DMS53 (cell line): ENCODE measurements at places on chromosomes 5 and 9.

DNA sequence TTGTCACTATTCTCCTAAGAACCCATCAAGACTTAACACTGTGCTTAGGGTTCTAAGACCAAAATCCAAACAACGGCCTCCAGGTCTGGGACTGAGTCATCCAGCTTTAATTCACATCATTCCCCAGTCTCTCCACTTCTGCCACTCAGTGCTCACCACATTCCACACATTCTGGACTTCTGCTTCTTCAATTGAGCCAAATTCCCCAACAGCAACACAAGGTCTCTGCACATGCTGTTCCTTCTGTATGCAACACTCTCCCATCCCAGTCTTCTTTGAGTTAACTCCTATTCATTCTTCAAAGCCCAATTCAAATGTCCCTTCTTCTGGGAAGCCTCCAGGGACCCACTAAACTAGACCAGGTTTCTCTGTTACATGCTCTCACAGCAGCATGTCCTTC lies 97.8 kb downstream of the GPR21 start:
- no peak for DNase-seq

- no peak for DNase-seq
Measured at GRCh38 chr5:14109041-14109747, 33.9 kb upstream of the TRIO start.

DNA sequence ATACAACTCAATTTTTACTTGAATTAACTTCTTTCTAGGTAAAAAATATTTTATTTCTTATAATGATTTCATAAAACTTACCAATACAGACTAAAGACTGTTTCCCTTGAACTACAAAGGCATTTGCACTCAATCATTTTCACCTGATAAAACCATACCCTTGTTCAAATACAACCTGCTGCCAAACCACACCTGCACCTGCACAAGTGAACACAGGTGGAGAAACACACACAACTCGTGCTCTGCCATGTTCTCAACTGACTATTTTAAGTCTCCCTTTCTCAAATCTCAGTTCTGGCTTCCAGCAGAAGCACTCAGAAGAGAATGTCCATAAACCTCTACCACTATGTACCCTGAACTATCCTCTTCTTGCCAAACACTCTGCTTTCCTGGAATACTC lies 1892.1 kb downstream of the MAT2B start:
- no peak for DNase-seq

- peak; percentile 6 for DNase-seq
Measured at GRCh38 chr9:3848445-3849114, 322.8 kb upstream of the RFX3 start.

GRCh38 chr5:38378579-38378978 lies 120.2 kb downstream of the EGFLAM start:
- no peak for DNase-seq

GRCh38 chr5:76622973-76623596 lies at the start of gene F2RL2:
F2RL2 (minus strand) TSS chr5:76623403; CDS start chr5:76623230, 173 bp downstream.
- peak; percentile 68 for DNase-seq

DNA sequence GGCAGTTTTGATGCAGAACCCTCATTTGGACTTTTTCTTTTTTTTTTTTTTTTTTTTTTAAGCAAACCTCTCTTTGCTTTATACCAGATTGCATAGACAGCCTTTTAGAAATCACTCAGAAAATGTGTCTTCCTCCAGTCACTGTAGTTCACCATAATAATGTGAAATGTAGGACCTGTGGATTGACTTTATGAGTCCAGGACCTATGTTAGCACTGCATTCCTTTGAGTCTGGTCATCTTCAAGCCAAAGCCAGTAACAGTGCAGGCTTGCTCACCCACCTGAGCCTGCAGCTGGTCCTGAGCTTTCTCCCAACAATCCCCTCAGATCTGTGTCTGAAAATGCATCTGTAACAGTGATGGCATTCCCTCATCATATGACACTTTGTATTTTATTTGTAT lies 110.7 kb upstream of the NFIL3 start:
- DNase-seq = no peak

GRCh38 chr5:158813275-158813674 lies 286.4 kb downstream of the EBF1 start:
- no peak for DNase-seq

- no peak for DNase-seq
Measured at GRCh38 chr5:117473165-117473564, 898.5 kb upstream of the SEMA6A start.

DNA sequence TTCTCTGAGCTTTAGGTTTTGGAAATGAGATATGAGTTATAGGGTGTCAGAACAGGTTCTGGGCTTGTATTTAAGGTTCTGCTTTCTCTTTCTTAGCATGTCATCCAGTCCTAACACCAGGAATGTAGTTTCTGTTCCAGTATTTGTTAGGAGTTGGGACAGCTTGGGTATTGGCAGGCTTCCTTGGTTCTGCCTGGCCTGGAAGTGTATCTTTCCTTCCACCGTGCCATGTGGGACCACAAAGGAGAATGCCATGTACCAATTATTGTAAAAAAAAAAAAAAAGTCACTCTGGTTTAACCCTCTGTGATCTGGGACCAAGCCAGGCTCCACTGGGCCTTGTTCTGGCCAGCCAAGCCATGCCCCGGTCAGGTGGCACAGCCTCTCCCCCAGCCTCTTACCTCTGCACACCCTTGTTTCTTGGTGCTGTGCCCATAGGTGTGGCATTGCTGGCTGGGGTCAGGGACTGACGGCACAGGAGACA lies 47.8 kb downstream of the ARHGAP26 start:
- DNase-seq = no peak
